Brain (organoid and tissue), 16 donors: ENCODE measurements at places on chromosomes 3 and 15.
A peak's percentile ranks its signal among the peaks of the same experiment; 100 is the strongest.

DNA sequence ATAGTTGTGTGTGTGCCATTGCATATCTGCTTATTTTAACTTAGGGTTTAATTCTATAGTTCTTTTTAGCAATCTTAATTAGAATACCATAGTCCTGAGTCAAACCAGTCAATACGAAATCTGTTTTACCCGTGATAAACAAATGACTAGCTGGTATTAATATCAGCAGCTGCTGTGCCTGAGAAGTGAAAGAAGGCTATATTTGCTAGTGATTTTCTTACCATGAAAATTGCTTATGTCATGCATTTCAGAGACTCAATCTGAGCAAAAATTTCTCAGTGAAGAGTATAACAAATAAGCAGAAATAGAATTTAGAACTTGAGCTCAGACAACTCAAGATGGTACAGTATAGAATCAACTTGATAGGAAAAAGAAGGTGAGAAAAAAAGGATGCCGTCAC is 820.4 kb downstream of the NAALADL2 start:
- no peak for DNase-seq

DNA sequence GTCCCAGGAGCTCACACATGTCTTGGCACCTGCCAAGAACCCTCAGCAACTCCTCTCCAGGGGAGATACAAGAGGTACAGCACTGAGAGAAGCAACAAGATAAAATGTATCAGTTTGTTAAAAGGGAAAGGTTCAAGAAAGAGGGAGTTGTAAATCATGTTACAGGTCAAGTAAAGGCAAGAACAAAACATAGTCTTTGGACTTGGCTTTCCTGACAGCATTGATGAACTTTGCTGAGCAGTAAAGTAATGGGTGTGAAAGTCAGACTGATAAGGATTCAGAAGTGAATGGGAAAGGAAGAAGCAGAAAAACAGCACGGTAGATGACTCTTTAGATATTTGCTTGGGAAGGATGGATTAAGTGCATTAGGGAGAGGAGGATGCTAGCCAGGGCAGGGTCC is 27.1 kb downstream of the MBNL1 start:
- DNase-seq = no peak

- peak; percentile 64 for DNase-seq
Measured at GRCh38 chr3:156627946-156628569, 46.3 kb upstream of the TIPARP start.

DNA sequence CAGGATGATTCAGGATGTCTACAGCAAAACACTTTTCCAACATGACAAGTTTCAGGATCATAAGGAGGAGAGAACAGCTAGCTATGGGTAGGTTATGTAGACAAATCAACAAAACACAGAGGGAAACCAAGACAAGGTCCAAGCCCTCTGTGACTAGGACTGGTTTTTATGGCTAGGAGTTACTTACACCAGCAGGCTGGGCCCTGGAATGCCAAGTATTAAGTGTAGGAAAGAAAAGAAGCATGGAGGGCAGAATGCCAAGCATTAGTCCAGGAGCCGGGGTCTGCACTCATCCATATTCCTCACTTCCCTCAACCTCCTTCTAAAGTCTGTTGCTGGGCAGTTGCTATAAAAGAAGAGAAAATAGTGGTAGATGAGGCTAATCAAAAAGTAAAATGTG is 35.3 kb upstream of the PPP2R3A start:
- DNase-seq = no peak

DNA sequence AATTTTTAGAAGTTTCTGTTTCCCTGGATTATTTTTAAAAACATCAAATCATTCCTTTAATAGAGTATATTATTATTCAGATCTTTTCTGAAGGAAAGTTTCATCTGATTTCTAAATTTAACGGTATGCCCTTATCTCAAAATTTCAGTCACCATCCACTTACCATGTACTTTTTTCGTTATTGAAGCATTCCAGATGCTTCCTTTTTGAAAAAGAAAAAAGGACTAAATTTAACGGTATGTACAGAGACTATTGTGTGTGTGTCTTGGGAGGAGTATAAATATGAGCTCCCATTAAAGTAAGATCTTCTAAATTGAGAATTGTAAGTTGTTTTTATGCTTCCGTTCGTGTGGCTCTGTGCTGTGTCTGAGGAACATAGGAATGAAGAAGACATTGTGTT is 517.4 kb upstream of the GOLIM4 start:
- DNase-seq = no peak

DNA sequence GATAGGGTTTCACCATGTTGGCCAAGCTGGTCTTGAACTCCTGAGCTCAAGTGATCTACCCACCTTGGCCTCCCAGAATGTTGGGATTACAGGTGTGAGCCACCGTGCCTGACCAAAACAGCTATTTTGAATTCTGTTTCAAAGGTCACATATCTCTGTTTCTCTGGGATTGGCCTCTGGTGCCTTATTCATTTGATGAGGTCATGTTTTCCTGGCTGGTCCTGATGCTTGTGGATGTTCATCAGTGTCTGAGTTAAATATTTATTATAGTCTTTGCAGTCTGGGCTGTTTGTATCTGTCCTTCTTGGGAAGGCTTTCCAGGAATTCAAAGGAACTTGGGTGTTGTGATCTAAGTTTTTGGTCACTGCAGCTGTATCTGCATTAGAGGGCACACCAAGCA is 5.1 kb downstream of the PATL2 start:
- no peak for DNase-seq
